ENCODE measurements at places on chromosomes 2 and 18.

DNA sequence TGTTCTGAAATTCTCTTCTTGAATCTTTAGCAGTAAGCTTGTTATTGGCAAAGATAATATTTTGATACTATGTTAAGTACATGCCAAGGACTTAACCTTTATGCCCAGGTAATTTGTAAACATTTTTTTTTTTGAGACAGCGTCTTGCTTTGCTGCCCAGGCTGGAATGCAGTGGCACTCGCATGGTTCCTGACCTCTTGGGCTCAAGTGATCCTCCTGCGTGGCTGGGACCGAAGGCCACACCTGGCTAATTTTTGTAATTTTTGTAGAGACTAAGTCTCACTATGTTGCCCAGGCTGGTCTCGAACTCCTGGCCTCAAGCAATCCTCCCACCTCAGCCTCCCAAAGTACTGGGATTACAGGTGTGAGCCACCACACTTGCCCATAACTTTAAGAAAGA, 35.7 kb upstream of the ZCCHC2 start:
- no peak for DNase-seq

- peak; percentile 29 for DNase-seq
Measured at GRCh38 chr2:235135990-235136561, 184.3 kb downstream of the SH3BP4 start.

DNA sequence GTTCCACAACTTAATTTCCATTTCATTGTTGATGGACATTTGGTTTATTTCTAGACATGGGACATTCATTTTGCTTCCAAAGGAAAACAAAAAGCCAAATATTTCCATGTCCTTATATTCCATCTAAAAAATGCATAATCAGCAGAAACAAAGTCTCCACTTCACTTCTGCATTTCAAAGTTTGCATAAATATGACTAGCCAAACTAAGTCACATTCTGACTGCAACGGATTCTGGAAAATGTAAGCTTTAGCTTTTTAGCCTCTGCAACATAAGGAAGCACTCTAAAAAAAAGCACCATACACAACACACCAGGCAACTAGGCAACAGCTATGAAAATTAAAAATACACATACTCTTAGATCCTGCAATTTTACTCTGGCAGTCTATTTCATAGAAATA, 135.3 kb downstream of the ETAA1 start:
- DNase-seq: no peak

DNA sequence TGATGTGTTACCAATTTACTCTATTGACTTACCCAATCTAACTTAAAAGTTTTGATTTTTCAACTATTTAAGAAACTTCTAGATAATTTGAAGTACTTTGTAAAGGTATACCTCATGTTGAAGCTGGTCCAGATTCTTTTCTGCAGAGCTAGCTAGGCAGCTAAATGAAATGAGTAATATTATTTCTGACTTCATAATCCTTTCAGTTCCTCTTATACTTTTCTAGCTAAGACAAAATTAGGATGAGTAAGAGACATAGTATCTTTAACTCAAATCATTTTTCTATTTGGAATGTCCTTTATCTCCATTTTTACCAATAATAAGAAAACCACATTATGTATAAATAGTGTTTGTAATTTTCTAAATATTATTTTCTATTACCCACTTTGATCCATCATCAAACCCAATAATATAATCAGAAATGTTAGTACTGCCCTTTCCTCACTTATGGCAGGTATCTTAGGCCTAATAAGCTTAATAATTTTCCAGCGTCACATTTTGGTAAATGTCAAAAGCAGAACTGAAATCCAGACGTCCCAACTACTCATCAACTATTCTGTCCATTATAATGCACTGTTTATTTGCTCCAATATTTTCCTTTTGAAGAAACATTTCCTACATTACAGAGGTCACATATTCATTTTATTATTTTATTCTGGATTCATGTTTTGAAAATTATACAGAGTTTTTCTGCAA, 456.6 kb downstream of the THSD7B start:
- no peak for DNase-seq

DNA sequence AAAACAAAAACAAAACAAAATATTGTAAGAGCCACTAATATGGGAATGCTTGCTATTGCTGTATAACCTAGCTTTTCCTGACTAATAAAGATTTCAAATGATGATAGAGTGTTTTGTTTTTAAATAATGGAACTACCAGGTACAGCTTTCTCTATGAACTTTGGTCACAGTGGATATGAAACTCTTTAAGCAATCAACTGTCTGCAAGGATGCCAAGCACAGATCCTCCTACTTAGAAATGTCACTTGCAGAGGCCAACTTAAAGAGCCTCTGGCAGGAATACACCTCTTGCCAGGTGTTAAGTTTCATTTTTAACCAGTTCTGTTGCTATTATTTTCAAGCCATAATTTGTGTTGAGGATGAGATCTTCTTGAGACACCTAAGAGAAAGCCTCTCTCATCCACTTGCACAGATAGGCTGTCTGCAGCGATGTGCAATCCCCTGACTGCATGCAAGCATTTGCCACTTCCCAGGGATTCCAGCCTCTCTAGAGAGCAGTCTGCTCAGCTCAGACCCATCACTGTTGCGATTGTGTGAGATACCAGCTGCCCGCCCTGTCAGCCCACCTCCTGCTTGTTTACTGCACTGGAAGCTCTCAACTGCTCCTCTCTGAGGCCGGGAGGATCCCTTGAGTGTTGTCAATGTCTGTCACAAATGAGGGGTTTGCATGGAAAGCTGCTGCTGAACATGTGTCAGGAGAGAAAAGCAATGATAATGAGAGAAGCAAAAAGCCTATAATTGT, 86.1 kb upstream of the SCG2 start:
- no peak for DNase-seq

DNA sequence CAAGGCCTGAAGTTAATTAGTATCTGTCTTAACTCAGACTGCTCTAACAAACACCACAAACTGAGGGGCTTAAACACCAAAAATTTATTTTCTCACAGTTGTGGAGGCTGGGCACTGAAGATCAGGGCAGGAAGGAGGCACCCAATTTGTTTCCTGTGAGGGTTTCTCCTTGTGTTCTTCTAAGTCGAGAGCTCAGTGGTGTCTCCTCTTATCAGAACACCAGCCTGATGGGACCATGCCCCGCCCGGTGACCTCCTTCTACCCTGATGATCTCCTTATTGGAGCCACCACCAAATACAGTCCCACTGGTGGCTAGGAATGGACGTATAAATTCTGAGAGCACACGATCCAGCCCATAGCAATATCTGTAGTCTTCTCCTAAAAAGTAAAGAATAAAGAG, 20.5 kb downstream of the TMEM18 start:
- no peak for DNase-seq

DNA sequence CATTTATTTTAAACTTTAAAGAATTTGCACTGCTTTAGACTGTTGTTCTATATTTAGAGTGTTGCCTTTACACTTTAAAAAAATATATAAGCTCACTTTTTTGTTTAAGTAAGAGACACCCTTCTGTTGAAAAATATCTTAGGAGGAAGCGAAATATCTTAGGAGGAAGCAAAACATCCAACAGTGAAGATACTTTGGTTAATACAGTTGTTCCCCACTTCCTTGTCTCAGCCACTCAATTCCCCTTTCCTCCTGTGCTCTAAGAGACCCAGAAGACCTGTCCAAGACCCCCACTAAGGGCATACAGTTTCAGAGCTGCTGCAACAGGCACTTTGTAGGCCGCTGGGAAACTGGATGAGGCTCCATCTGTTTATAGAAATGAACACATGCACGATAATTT, 5.7 kb downstream of the SERPINB8 start:
- DNase-seq: no peak

DNA sequence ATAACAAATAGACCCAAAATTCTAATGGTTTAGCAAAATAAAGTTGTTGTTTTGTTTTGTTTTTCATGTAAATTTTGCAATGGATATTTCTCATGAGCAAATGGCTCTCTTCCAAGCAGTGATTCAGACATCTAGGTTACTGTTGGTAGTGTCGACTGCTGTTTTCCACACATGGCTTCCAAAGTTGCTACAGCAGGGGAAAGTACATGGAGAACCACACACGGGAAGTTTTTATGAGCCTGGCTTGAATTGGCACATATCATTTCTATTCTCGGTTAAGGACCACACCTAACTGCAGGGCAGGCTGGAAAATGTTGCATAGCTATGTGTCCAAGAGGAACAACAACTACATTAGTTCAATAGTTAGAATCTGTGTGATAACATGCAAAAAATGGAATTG, 262.1 kb downstream of the GALNT13 start:
- DNase-seq: no peak

GRCh38 chr2:183542606-183543005, 418.4 kb downstream of the NUP35 start:
- no peak for DNase-seq
